ENCODE measurements at places on chromosomes 11 and 22. TPM values are rescaled to one million over a fixed set of nuclear protein-coding genes. Genes with fewer than 3 reads are reported as not detected.

The PGM2L1 gene
- total RNA-seq, result 32.7 TPM

The SH3BP1 gene
- 0.98 TPM for total RNA-seq

The ARHGAP8 gene
- total RNA-seq, result 0.38 TPM

The BARX2 gene
- total RNA-seq, result not detected

The OR52I1 gene
- not detected for total RNA-seq

The GGTLC2 gene
- not detected for total RNA-seq

The MS4A3 gene
- not detected for total RNA-seq

The HORMAD2 gene
- total RNA-seq, result not detected

The P2RX6 gene
- under 0.01 TPM for total RNA-seq

The OR51F1 gene
- not detected for total RNA-seq

The HBG2 gene
- not detected for total RNA-seq

The SYT7 gene
- 2.0 TPM for total RNA-seq

The OR51V1 gene
- total RNA-seq, result not detected

The GTSE1 gene
- total RNA-seq, result 8.8 TPM

The MUC6 gene
- not detected for total RNA-seq

The KRTAP5-8 gene
- total RNA-seq, result not detected

The ZNF215 gene
- 4.1 TPM for total RNA-seq

The RPS13 gene
- total RNA-seq, result 820 TPM

The C2CD2L gene
- 6.2 TPM for total RNA-seq

The CFAP300 gene
- total RNA-seq, result 0.33 TPM

The ZNF202 gene
- 7.5 TPM for total RNA-seq

The BIRC3 gene
- total RNA-seq, result 4.3 TPM

The DERL3 gene
- total RNA-seq, result not detected

The CLCF1 gene
- total RNA-seq, result 4.6 TPM

The OR52H1 gene
- 0.65 TPM for total RNA-seq

The PRDM11 gene
- 9.6 TPM for total RNA-seq

The OR4C3 gene
- total RNA-seq, result not detected

The RIMBP3C gene
- 0.19 TPM for total RNA-seq

The CRYBA4 gene
- not detected for total RNA-seq

The OR51B2 gene
- not detected for total RNA-seq

The OR8D1 gene
- total RNA-seq, result not detected

The MRGPRF gene
- 0.10 TPM for total RNA-seq

The UFD1 gene
- 118 TPM for total RNA-seq

The OR5AP2 gene
- total RNA-seq, result not detected

The POU2AF1 gene
- not detected for total RNA-seq

The SAA4 gene
- not detected for total RNA-seq

The MS4A1 gene
- total RNA-seq, result not detected

The LARGE1 gene
- 4.6 TPM for total RNA-seq

The C11orf42 gene
- not detected for total RNA-seq

Measured in vein endothelial cell (primary cell).